ENCODE measurements at places on chromosomes 7 and 10.

- no peak for DNase-seq
Measured at GRCh38 chr10:64320448-64320847, 799.2 kb downstream of the REEP3 start.

DNA sequence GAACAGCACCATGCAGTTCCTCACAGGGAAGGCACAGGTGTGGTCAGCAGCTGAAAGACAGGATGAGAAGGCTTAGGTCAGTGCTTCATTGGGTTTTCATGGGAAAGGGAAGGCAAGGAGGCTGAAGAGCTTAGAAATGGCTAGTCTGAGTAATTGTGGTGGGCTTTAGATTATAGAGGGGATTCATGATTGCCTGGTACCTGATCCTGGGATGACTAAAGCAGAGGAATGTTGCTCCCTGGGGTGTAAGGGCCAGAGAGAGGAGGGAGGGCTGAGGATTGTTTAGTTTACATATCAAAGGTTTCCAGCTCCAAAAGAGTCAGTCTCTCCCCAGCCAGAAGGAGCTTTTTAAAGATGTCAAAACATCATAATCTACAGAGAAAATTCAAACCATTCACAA, 396.3 kb upstream of the POM121L12 start:
- no peak for DNase-seq

DNA sequence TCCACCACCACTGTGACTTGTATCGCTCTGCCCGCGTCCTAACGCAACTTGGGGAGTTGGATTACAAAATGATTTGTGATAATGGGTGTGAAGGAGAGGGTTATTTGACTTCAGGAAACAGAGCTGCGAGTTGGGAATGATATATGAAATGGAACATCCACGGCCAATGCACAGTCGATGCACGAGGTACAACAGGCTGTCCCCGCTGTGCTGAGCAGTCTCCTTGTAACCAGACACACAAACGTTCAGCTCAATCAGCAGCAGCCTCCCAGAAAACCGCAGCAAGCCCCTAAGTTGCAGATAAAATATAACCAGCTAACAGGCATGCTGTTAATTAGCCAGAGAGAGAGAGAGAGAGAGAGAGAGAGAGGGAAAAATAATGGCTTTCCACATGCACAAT, 332.7 kb upstream of the MGMT start:
- no peak for DNase-seq

- no peak for DNase-seq
Measured at GRCh38 chr7:124790645-124791044, 25.1 kb upstream of the GPR37 start.

GRCh38 chr10:119714484-119714816, 11.4 kb upstream of the INPP5F start:
- DNase-seq: no peak

- DNase-seq: no peak
Measured at GRCh38 chr10:2077231-2077630, 339.9 kb upstream of the ADARB2 start.

DNA sequence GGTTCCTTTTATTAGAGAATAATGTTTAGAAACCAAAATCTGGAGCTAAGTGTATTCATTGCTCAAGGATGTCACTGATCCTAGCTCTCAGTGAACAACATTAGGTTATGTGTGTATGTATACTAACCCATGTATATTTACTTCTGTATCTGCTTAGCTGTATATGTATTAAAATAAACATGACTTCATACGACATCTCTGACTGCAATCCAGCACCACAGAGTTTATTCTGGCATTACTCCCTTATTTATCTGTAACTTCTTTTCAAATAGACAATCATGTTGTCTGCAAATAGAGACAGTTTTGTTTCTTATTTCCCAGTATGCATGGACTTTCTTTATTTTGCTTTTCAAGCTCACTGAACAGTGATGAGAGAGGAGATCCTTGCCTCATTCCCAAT, 441.0 kb upstream of the NFE2L3 start:
- no peak for DNase-seq

GRCh38 chr7:122018032-122018431, 126.0 kb downstream of the AASS start:
- DNase-seq: no peak

- peak; percentile 60 for DNase-seq
Measured at GRCh38 chr7:141072548-141073172, 1.2 kb upstream of the TMEM178B start.

GRCh38 chr7:50957855-50958254, 175.2 kb upstream of the GRB10 start:
- no peak for DNase-seq

GRCh38 chr10:77428691-77429395, 208.8 kb downstream of the KCNMA1 start:
- DNase-seq: no peak

DNA sequence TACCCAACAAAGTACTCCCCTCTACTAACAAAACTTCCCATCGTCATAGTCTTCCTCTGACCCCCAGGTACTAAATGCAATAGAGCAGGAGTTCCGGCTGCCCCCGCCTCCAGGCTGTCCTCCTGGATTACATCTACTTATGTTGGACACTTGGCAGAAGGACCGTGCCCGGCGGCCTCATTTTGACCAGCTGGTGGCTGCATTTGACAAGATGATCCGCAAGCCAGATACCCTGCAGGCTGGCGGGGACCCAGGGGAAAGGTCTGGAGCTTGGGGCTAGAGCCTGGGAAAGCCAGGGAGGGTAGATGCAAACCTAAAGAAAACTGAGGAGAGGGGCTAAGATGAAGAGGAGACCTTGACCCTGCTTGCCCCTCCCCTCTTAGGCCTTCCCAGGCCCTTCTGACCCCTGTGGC, 15.3 kb downstream of the EPHB6 start:
- DNase-seq: no peak

GRCh38 chr10:123797813-123798212, 93.8 kb downstream of the CPXM2 start:
- DNase-seq: no peak

DNA sequence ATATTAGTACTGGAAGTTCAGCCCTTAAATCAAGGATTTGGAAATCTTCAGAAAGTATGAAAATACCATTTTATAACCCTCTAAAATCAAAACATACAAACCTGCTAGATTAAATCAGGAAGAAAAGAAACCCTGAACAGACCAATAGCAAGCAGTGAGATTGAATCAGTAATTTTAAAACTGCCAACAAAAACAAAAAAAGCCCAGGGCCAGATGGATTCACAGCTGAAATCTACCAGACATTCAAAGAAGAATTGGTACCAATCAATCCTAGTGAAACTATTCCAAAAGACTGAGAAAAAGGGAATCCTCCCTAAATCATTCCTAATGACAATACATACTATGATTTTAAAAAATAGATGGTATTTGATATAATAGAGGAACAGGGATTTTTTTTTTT, 70.1 kb downstream of the MCU start:
- no peak for DNase-seq

DNA sequence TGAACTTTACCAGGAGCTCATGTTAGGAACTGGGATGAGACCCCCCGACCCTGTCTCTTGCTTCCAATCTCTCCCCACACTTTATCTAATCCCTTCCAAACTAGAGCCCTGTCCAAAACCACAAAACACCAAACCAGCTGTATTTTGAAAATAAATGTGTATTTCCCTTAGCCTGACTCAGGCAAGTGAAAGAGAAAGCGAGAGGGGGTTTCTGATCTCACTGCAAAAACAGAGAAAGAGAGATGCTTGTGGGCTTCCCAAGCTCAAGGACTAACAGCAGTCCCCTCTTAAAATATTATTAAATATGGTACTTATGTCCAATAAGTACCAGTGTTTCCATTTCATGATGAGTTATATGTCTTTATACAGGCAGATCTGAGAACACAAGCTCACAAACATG, 122.0 kb downstream of the AGMO start:
- no peak for DNase-seq

DNA sequence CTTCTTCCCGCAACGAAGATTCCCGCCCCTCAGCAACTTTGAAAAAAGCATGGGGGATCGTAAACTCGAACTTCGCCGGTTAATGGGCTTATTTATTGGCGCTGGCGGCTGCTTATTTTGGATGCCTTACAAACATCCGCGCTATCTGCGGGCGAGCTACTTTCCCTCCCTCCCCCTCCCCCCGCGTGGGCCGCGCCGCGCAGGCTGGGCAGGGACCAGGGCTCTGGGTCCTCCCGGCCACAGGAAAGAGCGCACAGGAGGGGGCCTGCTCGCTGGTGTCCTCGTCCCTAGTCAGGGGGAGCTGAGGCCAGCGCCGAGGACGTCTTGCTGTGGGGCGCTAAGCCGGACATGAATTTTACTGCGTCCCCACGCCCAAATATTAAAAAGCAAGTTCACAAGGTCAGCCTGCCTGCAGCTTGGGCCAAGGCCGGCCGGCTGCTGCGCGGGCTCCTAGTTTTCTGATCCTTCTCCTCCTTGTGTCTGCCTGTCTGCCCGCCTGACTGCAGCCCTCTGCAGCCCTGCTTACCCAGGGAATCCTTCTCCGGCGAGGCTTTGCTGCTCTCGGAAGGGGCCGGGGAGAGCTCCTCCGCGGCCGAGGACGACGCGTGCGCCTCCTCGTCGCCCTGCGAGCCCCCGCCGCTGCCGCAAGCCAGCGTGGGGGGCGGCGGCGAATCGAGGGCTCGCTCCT, 1.2 kb downstream of the HOXA10 start:
- no peak for DNase-seq

GRCh38 chr10:46289209-46289810, 2.5 kb downstream of the ANTXRL start:
- no peak for DNase-seq

DNA sequence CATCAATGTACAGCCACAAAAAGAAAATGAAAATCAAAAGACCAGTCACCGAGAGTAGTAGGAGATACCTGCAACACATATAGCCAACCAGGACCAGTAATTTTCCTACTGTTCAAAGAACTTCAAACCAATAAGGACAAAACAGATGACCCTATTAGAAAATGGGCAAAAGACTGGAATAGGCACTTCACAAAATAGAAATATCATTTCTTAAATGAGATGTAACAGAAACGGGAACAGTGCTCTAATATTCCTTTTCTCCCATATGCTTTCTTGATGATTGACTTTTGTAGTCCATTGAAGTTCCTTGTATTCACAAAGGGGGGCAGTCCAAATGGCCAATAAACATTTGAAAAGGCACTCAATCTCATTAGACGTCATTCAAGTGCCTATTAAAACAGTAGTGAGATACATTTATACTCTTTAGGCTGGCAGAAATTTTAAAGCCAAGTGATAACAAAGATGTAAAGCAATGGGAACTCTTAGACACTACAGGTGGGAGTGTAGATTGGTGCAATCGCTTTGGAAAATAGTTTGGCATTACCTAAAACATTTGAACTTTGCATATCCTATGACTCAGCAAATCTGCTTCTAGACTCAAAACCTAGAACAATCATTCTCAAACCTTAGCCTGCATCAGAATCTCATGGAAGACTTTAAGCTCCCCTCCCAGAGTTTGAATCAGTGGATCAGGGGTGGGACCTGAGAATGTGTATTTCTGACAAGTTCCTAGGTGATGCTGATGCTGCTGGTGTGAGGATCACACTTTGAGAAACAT, 24.3 kb upstream of the FOXK1 start:
- no peak for DNase-seq

DNA sequence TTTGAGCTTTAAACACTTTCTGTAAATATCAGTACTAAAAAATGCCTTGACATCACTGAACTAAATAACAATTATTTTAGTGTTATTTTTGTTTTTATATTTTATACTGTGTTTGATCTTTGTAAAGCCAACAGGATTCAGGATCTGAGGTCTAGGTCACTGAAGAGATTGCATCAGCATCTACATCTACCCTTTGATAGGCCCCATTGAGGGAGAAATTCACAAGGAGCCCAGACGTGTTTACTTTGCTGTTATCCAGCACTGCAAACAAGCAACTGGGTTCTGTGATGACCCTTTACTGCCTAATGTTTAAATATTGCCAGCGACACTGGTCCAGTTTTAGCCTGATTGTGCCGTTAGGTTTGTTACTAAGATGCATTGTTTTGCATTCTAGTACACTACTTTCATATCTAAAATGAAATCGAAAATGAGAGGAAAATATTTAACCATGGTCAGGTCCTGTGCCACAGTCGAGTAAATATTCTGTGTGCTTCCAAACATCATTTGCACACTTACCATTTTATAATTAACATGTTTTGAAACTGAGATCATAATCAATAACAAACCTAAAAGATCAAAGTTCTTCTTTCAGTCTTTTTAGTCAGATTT, 48.7 kb downstream of the SP8 start:
- DNase-seq: no peak

DNA sequence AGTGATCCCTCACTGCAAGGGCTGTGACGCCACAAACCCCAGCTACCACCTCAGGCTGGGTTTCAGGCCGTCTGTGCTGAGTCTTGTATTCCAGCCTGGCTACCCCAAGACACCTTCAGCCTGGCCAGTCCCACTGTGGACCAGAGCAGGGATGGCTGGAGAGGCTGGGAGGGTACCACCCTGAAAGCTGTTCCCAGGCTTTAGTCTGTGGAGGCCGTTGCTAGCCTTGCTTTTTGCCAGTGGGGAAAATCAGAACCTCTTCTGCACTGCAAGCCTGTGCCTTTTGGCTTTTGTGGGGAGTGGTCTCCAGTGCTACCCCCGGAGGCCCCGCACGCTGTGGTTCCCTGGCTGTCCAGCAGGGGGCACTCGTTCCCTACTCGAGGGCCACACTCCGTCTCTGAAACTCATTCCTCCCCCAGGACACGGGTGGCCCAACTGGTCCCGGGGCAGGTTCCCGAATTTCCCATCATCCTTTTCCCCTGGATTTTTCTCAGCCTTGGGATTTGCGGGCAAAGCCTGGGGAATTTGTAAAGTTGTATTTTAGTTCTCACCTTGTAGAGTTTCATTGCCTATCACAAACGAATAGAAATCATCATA, 128.4 kb upstream of the BTBD16 start:
- DNase-seq: peak; percentile 61

DNA sequence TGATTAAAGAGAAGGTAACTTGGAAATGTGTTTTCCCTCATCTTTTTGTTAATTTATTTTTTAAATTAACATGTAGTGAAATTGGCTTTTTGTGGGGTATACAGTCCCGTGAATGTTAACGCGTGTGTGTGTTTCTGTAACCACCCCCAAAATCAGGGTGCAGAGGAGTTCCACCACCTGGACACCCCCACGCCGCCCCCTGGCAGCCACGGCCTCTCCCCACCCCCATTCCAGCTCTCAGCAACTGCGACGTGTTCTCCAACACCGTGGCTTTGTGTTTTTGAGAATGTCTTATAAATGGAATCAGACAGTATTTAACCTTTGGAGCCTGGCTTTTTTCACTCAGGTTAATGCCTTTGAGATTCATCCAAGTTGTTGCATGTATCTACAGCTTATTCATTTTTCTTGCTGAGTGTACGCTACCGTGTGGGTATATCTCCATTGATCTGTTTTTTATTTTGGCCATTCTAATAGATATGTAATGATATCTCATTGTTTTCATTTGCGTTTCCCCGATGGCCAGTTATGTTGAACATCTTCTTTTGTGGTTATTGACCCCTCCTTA, 218.8 kb downstream of the EBF3 start:
- no peak for DNase-seq

DNA sequence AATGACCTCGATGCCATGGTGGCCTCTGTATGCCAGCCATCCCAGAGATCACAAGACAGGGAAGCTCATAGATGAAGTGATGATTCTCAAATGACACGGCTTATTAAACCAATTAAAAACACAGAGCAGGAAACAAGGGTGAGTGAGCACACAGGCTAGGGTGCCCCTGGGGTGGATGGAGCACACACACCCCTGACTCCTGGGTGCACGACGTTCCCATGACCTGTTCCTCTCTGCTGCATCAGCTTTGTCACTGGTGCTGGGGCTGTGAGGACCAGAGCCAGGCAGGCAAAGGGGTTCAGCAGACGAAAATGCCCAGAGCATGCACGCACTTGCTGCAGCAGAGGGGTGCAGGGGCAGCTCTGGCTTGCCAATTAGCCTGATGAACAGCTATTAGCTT, 86.5 kb upstream of the LRRC4 start:
- no peak for DNase-seq

Data from stimulated activated effector memory CD8-positive, alpha-beta T cell treated with anti-CD3 and anti-CD28 coated beads, Interleukin-12 subunit alpha, Interleukin-12 subunit beta, amount 100 ng/mL, for 72 hours (primary cell).